Activated naive CD4-positive, alpha-beta T cell treated with Interleukin-2 at 50 U/mL for 16 hours (primary cell): ENCODE measurements at places on chromosomes 11 and 22.
A peak's percentile ranks its signal among the peaks of the same experiment; 100 is the strongest.

- DNase-seq, result no peak
Observed at GRCh38 chr11:18063862-18064434, 17.9 kb upstream of the TPH1 start.

DNA sequence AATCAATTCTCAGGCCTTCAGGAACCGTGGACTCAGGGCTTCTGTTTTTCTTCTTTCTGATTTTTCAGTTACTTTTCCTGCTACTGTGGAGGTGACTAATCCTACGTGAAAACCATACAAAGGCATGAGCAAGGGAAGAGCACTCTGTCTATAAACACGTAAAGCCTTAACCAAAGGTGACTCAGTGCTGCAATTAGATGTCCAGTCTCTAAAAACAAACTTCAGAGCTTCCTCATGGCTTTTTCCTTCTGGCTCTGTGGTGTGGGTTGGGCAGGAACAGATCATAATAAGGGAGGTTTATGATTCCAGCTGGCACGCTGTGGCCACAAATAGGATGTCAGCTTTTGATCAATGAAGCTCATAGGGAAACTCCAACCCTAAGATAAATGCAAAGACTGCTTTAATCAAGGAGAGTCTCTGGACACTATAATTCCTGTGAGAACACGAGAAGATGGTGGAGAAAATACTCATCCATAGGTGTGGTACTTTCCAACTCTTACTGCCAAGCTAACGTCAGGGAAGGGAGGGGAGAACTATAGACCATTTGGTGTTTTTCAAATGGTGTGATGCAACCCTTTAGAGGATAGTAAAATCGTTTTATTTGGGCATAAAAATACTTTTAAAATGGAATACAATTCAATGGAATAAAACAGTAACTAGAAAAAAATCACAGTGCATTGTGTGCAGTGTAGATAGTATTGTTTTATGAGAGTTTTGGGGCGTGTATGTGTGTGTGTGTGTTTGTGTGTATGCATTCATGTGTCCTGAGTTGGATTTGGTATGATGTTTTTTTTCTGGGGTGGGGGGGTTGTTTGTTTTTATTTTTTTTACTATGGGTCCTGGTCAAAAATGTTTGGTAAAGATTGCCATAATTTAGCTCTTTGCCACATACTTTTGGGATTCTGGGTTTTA is at the start of gene NXPE2:
TSS of gene NXPE2 (plus strand) at position 403 of the 912 bp plus-strand sequence. CDS start at position 452, 49 bp downstream.
- DNase-seq, result no peak

DNA sequence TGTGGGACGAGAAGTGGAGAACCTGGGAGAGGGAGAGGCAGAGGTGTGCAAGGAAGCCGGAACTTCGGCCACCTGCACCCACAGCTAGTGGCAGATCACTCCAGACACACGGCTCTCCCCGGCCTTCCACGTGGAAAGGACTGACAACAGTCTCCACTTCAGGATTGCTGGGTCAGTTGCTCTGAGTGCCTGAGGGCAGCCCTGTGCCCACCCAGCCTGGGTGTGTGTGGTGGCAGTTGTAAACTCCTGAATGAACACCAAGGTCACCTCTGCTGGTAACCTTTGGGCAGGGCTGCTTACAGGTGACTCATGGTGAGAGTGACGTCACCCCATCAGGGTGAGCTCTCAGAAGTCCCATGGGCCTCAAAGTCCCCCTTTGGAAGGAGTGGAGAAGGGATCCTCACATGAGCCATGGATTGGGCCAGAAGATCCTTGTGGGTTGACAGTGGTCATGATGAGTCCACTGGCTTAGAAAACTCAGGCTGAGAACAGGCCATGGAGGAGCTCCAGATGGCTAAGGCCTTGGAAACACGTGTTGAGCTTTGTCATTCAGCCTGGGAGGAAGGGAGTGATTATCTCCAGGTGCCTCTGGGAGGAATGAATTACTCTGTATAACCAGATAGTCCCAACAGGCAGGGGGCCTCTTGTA is 71.3 kb downstream of the BCR start:
- DNase-seq, result peak; percentile 27

GRCh38 chr11:14642873-14643696 is 519 bp upstream of the PDE3B start:
- no peak for DNase-seq

GRCh38 chr11:33912405-33913361 is 20.8 kb upstream of the LMO2 start:
- no peak for DNase-seq

DNA sequence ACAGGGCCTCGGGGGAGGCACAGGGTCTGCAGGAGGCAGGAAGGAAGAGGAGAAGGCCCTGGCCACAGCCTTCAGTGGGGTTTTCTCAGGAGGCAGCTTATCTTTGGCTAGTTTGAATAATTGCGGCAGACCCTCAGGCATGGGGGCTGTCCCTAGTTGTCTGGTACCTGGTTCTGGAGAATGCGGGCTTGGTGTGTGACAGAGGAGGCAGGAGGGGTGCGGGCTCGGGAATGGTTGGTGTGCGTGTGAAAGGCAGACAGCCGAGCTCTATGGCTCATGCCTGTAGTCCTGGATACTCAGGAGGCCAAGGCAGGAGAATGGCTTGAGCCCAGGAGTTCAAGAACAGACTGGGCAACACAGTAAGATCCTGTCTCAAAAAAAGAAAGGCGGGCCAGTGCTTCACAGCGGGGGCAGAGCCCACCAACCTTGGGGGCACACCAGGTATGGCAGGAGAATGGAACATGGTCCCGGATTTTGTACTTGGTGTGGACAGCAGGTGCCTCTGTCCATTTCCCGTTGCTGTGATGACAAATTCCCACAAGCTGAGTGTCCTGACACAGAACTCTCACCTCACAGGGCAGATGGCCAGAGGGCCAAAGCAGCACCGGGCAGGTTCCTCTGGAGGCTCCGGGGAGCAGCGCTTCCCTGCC is 640.6 kb downstream of the TBC1D22A start:
- no peak for DNase-seq

GRCh38 chr22:41587347-41587723 is 2.3 kb downstream of the PMM1 start:
- DNase-seq, result no peak

DNA sequence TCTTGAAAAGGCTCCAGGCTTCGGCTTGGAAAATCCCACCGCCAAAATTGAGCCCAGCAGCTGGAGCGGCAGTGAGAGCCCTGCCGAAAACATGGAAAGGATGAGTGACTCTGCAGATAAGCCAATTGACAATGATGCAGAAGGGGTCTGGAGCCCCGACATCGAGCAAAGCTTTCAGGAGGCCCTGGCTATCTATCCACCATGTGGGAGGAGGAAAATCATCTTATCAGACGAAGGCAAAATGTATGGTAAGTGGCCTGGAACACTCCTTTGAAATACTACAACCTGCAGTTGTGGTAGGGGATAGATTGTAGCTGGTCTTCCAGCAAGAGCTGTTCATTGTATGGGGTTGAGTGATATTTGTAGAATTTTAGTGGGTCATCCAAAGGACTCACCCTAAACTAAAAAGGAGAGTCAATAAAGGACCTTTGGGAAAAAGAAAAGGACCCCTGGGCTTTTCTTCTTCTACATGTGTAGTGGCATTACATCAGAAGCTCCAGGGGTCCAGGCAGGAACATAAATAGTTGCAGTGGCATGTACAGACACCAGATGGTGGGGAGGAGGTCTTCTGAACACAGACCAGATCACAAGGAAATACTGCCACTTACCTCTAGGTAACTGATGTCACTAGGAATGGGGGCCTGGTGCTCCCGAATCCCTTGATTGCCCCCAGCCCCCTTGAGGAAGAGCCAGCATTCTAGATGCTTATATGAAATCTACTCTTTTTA is 90.1 kb downstream of the TEAD1 start:
- DNase-seq, result no peak

DNA sequence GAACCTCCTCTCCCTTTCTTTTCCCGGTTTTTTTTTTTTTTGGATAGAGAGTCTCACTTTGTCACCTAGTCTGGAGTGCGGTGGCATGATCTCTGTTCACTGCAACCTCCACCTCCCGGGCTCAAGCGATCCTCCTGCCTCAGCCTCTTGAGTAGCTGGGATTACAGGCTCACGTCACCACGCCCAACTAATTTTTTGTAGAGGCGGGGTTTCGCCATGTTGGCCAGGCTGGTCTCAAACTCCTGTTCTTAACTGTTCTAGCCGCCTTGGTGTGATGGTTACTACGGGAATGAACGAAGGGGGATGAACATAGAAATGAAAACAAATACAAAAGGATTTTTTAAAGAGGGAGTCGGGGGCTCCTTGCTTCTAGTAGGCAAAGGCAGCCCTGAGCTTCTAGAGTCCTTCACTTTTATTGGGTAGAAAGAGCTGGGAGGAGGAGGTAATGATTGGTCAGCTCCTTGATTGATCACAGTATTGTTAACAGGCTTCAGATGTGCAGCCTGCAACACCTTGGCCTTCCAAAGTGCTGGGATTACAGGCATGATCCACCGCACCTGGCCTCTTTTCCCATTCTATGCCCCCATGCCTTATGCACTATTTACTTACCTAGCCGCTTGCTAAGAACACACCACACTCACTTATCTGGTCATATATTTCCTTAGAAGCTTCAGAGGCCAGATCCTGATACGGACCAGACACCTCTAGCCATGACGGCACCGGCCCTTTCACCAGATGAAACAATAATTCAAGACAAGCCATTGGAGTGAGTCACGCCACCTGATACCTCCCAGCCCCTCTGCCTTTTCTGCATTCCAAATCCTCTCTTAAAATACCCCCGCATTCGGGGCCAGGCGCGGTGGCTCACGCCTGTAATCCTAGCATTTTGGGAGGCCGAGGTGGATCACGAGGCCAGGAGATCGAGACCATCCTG is 20.7 kb downstream of the SUSD2 start:
- no peak for DNase-seq

DNA sequence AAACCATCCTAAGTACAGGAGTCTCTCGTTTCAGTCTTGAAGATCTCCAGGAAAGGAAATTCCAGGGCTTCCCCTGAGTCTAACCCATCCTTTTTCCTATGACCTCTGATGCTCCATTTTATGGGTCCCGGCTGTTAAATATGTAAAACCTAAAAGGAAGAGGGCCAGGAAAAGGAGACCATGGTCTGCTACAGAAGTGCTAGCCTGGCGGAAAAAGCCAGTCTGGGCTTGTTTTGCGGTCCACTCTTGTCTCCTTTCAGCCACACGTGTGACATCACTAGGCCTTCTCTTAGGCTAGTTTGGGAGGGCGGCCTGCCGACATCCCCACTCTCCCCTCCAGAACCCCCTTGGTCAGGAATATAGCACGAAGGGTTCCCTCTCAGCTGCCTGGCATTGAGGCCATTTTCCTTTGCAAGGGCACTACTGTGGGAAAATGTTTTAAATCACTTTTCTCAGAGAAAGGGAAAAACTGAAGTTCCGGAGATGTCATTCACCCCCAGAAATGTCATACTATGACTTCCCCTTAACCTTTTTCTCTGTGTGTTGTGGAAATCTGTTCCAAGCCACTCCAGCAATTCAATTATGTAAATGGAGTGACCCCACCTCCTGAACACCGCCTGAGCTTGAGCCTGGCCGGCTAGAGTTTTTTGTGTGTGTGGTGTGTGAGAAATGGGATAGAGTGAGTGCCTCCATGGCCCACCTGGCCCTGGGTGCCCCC is 86.9 kb downstream of the UBASH3B start:
- DNase-seq, result no peak

DNA sequence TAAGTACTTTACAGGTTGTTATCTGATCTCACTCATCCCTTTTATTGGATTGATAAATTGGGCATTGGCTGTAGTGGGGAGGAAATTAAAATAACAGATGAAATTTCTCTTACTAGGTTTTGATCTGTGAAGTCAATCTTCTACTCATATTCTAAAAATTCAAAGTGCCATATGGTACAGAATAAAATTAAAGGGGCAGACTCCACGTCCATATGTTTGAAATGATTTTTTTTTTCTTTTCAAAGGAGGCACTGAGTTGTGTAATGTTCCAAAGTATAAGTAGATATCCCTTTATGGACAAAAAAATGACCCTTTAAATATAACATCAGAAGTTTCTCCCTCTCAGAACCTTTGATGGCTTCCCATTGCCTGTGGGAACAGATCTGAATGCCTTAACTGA is 207.4 kb downstream of the DBX1 start:
- DNase-seq, result no peak

- no peak for DNase-seq
Observed at GRCh38 chr22:49726022-49726681, 101.5 kb downstream of the BRD1 start.

- DNase-seq, result no peak
Observed at GRCh38 chr11:67700141-67700540, 25.7 kb upstream of the ALDH3B2 start.

GRCh38 chr11:96869207-96869606 is 479.4 kb downstream of the JRKL start:
- no peak for DNase-seq
